H54 (cell line): ENCODE measurements at places on chromosomes 2 and 18.

- no peak for DNase-seq
Measured at GRCh38 chr2:95059656-95060370, 34.3 kb downstream of the MAL start.

DNA sequence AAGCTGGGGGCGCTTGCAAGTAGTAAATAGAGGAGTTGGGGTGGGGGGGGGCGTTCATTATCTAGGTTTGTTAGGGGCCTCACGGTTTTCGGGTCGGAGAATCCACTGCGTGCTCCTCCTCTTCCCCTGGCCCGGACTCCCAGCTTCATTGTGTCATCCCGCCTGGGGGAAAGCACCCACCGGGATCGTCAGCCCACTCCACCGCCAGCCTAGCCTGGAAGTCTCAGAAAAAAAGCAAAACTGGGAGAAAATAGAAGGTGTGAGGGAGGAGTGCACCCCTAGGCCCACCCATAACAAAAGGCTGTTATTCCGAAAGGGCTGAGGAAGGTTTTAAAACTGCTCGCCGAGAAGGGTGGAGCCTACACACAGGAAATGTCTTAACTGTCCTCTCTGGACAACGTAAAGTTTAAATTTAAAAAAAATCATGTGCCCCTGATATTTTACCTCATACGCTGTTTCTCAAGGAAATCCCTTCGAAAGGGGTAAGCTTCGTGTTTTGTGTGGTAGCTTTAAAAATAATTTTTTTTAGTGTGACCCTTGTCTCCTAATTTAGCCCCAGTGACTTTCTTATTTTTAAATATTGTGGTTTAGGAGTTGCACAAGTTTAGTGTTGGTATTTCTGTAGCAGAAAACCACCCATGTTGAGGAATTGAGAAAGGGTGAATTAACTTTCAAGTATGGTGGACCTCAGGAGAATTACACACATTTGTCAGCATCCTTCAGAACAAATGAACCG, 104.2 kb downstream of the SPTBN1 start:
- DNase-seq, result peak; percentile 62

DNA sequence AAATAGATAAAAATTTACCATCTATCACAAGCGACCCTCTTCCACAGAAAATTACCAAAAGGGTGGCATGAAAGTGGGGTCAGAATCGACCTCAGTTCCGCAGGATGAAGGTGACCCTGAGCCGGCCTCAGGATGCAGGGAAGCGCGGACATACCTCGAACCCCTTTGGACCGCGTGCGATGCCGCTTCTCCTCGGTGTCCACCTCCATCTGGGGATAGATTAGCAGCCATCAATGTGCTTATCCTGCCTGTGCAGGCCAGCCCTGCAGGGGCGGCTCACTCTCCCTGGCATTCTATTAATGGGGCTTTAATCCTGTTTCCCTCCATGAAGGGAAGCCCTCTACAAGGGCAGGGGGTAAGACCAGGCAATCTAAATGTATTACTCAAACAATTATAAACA, 235.3 kb upstream of the PXDN start:
- no peak for DNase-seq

- DNase-seq, result no peak
Measured at GRCh38 chr2:147779440-147779839, 65.4 kb upstream of the ACVR2A start.

DNA sequence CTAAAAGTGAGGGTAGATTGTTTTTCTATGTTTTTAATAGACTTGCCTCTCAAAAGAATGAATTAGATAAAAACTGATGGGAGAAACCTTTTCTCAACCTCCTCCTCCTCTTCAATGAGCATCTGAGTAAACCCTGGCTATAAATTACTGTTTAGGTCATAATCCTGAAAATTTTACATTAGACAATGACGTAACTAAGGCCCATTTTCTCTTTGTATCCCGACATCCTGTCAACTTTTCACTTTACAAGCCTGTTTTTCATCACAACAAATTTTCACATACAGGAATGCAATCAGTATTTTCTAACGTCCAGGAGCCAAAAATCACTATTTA, 1.3 kb downstream of the SPIRE1 start:
- DNase-seq, result peak; percentile 15

DNA sequence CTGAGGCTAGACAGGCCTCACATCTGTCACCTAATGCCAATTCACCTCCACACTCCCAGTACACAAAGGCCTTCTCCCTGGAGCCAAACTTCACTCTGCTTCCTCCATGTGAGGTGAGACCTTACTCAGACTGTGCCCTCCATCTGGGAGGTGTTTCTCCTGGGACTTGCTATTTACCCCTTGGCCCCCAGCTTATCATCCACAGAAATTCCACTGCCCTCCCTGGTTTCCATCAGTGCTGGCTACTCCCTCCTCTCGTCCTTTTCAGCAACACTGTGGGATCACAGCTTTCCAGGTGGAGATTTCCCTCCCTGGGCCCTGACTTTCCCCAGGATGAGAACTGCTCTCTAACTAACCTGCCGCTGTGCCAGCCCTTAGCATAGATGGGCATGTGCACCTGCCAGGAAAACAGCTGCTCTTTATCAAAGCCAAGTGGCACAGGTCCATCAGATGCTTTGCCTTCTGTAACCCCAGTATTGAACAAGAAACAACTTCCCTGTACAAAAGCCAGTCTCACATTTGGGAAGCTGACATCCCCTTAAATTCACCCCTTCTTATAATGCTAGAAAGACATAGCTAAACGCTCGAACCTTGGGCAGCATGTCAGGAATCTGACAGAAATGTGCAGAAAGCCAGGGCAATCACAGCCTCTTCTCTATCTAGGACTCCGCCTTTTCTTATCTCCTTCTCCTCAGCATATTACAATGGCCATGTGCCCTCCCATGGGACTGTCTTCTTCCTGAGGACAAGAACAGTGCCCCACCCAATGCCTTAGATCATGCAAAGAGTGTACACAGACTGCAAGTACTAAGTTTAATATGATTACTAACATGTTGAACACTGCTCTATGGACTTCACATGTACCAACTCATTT, 535.5 kb upstream of the ID2 start:
- no peak for DNase-seq

DNA sequence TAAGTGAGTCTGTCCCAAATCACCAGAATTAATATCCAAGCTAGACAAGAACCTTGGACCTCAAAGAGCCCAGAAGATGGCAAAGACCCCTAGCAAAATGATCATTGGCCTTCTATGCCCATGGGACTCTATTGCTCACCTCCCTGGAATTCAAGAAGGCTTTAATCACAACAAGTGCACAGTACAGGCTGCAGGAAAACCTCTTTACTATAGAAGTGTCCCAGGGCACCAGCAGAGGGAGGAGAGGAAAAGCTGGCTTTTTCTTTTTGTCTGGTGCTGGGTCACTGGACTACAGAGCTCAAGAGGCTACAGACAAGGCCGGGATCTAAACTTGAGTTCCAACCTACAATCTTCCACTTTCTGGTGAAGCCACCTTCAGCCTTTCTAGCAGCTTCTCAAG, 88.3 kb upstream of the PPP1CB start:
- DNase-seq, result no peak

DNA sequence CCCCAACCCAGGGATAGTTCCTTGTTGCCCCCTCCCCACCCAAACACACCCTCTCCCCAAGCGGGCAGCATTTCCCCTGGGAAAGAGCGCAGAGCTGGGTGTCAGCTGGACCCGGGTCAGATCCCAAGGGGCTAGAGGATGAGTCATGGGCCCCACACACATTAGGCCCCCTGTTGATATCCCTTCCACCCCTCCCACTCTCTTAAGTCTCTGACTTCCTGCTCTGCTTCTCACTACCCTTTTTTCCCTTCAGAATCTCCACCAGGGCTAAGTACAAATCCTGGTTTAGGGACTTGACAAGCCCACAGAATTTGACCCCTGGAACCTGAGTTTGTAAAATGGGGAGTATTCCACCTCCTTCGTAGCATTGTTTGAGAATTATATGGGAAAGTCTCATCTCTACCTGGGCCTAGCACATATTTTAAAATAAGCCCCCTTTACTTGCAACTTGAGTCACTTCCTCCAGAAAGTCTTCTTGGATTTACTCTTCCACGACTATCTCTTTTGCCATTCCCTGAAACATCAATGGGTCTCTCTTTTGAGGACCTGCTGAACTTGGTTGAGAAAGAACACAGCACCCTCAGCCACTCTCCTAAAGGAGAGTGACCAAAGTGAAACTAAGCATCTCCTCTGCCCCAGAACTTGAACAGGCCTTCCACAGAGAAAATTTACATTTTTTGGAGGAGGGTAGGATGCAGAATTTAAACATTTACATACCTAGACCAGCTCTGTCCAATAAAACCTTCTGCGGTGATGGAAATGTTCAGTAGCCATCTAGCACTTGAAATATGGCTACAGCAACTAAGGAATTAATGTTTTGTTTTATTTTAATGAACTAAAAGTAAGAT, 4.7 kb downstream of the RTKN start:
- DNase-seq, result no peak

DNA sequence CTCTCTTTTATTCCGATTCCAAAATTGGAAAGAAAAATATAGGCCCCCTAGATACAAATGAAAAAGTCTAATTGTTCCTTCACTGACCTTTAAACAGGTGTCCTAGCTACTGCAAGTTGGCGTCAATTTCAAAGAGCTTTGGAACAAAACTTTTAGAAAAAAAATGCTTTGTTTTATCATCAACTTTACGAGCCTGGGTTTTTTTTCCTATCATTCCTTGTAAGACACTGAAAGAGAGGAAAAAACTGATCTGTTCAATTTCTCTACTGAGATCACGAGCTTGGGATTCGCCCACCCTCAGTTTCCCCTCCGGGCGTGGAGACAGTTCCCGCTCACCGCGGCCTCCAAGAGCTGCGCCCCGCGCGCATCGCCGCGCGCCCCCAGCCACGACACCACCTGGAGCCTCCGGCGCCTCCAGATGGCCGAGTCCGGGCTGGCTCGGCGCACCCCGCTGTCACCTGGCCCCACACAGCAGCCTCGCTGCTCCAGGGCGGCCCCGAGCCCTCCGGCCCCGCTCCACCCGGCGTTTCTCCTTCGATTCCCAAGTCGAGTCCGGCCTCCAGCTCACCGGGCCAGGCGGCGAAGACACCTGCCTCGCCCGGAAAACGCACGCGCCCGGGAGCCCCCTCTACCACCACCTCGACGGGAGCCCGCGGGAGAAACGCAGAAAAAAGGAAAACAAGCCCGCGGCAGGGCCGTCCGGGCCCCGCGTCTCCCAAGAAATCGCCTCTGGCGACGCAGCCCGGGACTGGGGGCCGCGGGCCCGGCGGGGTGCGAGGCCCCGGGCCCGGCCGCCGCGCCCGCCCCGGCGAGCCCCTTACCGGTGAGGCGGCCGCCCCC, 656 bp downstream of the TBC1D8 start:
- no peak for DNase-seq
